Activated CD4-positive, alpha-beta memory T cell treated with anti-CD3 and anti-CD28 coated beads, Interleukin-2, amount 10 ng/mL, durations not matched to agents 7 days and 5 days (primary cell): ENCODE measurements at places on chromosomes 12 and 14. TPM values are rescaled to one million over a fixed set of nuclear protein-coding genes. Genes with fewer than 3 reads are reported as not detected.

- no peaks in the 10 kb centered on the region for H3K27me3 ChIP-seq
- H3K36me3 ChIP-seq = peaks cover 83% of the 10 kb centered on the region
- no peak for DNase-seq
- no peaks in the 10 kb centered on the region for H3K4me1 ChIP-seq
- no peak overlapping the region for H3K4me3 ChIP-seq
- H3K27ac ChIP-seq = no peak overlapping the region
Observed at GRCh38 chr12:120573560-120573959, 7.6 kb downstream of the POP5 start.

TSPAN11 gene
- total RNA-seq = not detected

DNA sequence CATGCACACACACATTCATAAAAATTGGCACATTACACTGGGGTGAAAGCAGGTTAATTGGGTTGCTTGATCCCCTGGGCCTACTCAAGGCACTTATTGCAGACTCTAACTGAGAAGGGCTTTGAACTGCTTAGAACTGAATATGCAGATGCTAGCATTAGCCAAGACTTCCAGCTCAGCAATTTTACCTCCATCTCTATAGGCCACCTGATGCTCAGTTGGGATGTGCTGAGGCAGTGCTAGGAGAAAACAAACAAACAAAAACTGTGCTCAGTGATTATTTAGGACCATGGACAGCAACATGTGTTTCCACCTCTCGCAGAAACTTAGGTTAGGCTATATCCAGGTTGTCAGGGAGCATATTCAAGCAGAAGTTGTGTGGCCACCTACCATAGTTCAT is 124.8 kb upstream of the WSCD2 start:
- no peaks in the 10 kb centered on the region for H3K27me3 ChIP-seq
- H3K36me3 ChIP-seq = no peaks in the 10 kb centered on the region
- H3K4me3 ChIP-seq = no peak overlapping the region
- H3K27ac ChIP-seq = no peak overlapping the region

DNA sequence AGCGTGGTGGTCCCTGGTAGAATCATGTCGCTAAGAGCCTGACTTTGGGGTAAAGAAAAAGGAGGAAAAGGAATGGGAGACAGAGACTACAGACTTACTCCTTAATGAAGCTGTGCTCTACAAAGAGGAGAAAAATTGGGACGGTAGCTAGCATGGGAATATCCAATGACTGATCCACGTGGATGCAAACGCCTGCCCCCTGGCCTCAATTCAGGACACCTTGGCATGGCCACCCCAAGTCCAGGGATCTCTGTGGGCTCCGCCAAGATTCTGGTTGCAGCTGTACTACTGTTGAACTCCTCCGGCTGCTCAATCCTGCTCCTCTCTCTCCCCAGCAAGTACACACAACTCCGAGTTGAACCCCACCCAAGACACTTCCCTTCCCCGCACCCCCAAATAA is 70.5 kb upstream of the DIO3 start:
- DNase-seq = no peak
- H3K36me3 ChIP-seq = no peaks in the 10 kb centered on the region
- no peak overlapping the region for H3K27ac ChIP-seq
- peaks cover 6% of the 10 kb centered on the region for H3K27me3 ChIP-seq
- H3K4me3 ChIP-seq = no peak overlapping the region

NFE2 gene
- 0.20 TPM for total RNA-seq

NFATC4 gene
- not detected for total RNA-seq
